NCI-H2171 treated with DMSO at 0.1 percent for 48 hours (cell line): ENCODE measurements at places on chromosomes 7 and 10.

DNA sequence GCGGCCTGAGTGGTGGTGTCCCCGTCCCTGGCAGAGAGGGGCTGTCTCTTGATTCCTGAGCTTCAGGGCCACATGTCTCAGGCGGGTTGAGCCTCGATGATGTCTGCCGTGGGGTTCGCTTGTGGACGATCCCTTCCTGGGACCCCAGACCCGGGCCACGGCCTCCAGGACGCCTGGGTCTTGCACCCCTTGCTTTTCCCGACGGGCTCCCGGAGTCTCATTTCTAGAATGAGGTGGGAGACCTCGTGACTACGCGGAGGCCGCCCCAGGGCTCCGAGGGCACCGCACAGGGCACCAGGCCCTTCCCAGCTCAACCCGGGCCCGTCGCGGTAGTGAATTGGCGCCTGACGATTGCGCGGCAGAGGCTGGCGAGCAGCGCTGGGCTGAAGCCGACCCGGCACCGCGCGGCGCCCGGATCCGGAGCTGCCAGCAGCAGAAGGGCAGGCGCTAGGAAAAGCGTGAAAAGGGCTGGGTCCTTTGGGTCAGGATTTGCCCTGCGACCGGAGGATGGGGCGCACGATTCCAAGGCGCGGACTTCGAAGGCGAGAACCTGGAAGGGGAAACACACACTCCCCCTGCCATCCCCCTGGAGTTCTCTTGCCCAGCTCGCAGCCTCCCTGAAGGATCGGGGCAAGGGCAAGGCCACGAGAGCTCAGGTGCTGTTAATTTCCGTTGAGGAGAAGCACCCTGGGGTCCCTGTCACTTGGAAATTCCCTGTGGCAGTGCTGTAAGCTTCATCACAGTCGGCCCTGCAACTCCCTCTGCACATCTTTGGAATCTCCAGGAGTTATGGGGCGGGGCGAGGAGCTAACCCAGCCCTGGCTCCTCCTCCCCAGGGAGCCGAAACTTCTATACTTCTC is 15.5 kb downstream of the TLX1 start:
- DNase-seq, result no peak

GRCh38 chr7:2386964-2387669 is 16.3 kb upstream of the CHST12 start:
- no peak for DNase-seq

DNA sequence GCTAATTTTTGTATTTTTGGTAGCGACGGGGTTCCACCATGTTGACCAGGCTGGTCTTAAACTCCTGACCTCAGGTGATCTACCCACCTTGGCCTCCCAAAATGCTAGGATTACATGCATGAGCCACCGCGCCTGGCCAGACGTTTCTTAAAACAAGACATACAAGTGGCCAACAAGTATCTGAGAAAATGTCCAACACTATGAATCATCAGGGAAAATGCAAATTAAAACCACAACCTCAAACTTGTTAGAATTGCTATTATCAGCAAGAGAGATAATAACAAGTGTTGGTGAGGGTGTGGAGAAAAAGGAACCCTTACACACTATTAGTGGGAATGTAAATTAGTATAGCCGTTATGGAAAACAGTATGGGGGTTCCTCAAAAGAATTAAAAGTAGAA is 148.6 kb downstream of the SUGCT start:
- DNase-seq, result no peak

- DNase-seq, result no peak
These were observed 167.6 kb downstream of the GRID1 start for GRCh38 chr10:86199041-86199440.

DNA sequence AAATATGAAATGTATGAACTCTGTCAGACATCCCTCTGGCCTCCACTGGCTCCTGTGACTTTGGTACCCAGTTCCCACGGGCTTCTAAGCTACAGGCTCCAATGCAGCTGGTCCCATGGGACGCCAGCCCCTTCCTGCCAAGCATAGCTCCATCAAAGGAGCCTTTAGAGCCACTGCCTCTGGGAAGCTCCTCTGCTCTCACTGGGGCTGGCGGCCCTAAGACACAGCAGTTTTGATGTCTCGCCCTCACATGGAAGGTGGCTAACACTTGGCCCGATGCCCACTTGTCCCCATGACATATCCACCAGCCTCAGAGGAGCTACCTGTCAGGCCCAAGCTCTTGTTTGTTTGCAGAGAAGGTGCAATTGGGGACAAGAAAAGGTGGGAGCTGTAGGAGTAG is 453.7 kb upstream of the LRRN3 start:
- DNase-seq, result no peak

DNA sequence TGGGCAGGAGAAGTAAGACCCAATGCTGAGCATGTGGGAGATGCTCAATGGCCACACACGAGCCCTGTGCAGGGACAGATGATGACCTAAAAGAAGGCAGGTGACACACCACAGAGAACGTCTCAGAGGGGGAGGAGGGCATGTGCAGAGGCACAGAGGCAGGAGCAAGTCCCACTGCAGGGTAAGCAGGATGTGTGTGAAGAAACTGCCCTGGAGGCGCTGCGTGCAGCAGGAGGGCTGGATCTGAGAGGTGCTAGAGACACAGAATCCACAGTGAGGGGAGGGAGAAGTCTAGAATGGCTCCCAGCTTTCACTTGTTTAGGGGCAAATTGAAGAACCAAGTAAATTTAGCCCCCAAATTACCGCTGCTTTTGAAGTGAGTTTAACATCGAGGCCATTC is 14.9 kb downstream of the DYDC2 start:
- no peak for DNase-seq

DNA sequence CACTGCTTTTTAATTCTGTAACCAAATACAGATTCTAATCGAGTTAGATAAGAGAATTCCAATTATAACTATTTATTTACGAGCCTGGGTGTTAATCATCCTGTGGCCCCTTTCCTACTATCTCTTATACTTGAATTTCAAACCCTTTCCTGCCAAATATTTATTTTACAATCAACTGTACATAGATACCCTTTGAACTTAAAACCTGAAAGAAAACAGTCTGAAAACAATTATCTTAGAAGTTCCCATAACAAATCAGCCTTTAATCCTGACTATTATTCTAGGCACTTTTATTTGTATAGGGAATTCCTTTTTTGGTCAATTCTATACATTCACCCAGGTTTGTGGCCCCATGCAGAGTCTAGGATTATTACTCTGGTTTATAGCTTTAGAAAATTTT is 10.6 kb upstream of the GPR37 start:
- no peak for DNase-seq

GRCh38 chr7:30181736-30182522 is 47.1 kb downstream of the MTURN start:
- DNase-seq, result no peak

DNA sequence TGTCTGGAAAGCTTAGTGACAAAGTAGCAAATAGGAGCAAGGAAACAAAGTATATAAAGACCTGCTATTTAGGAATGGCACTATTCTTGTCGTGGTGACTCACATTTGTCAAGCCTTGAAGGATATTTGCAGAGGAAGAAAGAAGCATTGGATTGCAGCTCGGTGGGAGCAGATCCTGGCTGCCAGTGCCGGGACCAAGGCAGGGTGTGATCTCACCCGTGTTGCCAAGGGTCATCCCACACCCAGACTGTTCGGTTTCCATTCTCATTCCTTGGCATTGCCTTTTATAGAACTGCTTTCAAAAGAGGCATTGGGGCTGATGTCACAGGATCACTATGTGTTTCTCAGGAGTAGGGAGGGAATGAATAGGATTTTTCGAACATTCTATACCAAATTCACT is 176.2 kb downstream of the GALNT17 start:
- DNase-seq, result no peak

DNA sequence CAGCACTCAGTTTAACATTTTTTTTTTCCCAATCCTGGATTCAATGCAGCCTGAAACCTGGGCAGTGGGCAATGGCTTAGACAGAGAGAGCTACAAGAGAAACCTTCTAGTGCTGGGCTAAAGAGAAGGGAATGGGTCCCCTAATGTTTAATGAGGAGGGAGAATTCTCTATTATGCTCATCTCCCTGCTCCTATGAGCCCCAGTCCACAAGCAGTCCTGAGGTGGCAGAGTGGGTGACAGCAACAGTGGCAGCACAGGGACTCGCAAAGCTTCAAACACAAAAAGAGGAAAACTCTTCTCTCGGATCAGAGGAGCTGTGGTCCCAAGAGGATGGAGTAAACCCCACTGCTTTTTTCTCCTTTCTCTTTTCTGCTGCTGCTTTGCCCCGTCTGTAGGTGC is 36.5 kb downstream of the COBL start:
- no peak for DNase-seq

- DNase-seq, result no peak
These were observed 70.9 kb downstream of the DAGLB start for GRCh38 chr7:6376820-6377219.

DNA sequence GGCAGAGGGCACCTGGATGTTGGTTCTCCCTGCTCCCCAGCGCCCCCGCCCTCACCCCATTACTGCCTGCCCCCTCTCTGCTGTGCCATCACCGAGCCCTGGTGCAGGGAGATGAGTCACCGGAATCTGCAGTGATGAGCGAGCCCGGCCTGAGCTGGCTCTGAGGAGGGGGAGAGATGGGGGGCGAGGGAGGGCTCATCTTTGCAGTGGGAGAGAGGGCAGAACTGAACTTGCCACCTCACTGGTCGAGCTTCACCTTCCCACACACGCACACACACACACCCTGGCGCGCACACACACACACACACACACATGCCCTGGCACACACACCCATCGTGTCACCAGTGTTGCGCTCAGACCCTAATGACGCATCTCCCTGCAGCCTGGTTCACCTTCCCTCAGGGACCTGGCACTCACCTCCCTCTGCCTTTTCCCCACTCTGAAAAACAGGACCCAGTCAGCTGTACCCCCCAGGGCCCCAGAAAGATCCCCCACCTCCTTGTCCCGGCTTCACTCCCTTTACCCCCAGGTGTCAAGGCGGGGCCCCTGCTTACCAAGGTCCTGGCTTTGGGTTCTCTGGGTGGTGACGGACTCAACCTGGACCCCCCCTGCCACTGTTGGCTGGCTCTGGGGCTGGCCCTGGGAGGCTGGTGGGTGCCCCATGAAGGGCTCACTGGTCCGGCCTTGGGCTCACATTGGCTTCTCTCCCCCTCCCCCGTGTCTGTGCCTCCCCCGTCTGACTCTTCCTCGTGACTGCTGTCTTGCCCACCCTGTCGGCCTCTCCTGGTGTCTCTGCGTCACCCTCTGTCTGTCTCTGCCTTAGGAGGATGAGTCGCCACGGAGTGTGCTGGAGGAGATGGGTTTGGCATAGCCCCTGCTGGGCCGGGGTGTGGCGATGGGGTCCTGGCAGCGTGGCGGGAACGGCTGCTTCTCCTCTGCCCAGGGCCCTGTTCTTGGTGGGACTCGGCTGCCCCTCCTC is 5.4 kb downstream of the VGF start:
- no peak for DNase-seq

DNA sequence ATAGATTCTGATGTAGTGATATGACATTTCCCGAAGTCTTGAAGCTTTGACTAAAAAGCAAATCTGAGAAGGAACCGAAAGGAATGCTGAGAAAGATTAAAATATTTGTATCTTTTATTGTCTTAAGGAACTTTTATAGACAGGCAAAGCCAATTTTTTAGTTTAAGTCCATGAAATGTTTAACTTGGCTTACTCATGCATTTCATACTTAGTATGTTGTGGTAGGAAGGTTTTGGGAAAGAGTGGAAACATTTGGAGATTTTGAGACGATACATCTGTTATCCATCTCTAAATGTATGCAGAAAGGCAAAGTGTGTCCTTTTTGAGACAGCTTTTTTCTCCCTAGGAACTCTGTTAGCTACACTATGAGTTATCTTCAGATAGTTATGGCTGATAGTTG is 10.1 kb downstream of the TBC1D12 start:
- DNase-seq, result no peak

- no peak for DNase-seq
These were observed 31.2 kb downstream of the GSTO2 start for GRCh38 chr10:104300002-104300735.

DNA sequence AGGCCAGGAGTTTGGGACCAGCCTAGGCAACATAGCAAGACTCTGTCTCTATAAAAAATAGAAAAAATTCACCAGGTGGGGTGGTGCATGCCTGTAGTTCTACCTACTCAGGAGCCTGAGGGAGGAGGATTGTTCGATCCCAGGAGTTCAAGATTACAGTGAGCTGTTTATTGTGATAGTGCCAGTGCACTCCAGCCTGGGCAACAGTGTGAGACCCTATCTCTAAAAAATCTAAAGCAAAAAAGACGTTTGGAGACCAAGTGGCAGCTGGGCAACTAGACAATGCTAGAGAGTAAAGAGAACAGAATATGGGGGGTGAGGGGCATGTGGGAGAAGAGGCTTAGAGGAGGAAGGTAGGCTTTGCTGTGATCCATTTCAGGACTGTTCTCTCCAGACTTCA is 1.4 kb downstream of the PDSS1 start:
- DNase-seq, result no peak

DNA sequence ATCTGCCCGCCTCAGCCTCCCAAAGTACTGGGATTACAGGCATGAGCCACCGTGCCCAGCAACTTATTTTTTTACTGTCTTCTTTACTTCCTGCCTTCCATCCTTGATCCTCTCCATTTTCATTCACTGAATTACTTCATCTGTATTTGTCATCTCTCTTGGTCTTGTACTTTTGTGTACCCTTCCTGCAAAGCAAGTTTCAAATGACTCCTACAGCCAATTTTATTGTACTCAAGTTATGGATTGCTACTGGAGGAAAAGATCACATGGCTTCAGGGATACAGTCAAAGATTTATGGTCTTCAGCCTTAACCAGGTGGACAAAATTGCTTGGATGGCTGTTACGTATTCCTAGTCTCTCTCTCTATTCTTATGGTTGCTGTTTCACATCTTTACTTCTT is 22.6 kb downstream of the SEPTIN7 start:
- peak; percentile 40 for DNase-seq

- no peak for DNase-seq
These were observed 41.9 kb downstream of the CREB3L2 start for GRCh38 chr7:137960020-137960419.

- no peak for DNase-seq
These were observed 4.5 kb upstream of the DNMBP start for GRCh38 chr10:100014071-100014762.

- DNase-seq, result peak; percentile 19
These were observed 95.3 kb upstream of the CYP26C1 start for GRCh38 chr10:92965314-92965713.

DNA sequence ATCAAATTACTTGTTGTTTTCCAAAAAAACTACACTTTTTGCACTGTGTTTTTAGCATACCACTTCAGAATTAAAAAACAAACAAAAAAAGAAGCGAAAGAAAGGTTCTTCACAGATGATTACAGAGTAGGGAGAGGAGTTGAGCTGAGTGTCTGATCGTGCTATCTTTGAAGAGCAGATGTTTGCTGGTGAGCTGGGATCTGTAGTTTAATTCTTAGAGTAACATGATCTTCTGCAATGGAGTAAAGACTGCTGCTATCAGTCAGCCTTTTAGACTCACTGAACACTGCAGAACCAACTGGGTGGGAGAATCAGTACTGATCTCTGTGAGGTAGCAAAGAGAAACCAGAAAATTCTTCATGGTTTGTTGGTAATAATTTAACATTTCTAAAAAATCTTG is 1197.8 kb upstream of the SORCS1 start:
- no peak for DNase-seq

GRCh38 chr7:30647589-30648364 is 34.5 kb downstream of the CRHR2 start:
- DNase-seq, result no peak

GRCh38 chr7:155844019-155844453 is 31.8 kb upstream of the SHH start:
- no peak for DNase-seq

GRCh38 chr7:34333184-34333583 is 324.8 kb upstream of the NPSR1 start:
- DNase-seq, result no peak

- no peak for DNase-seq
These were observed 131.3 kb upstream of the ASAH2 start for GRCh38 chr10:50382576-50383023.
